ENCODE measurements at places on chromosomes 1 and 21. TPM values are rescaled to one million over a fixed set of nuclear protein-coding genes. Genes with fewer than 3 reads are reported as not detected.

- no peak for DNase-seq
Measured at GRCh38 chr1:26626994-26627393, 68.8 kb upstream of the ARID1A start.

Gene NFYC
- 62.5 TPM for total RNA-seq

Gene TMEM52
- total RNA-seq = 4.3 TPM

Gene KLHDC8A
- total RNA-seq = 0.40 TPM

Gene URB1
- 12.6 TPM for total RNA-seq
